ENCODE measurements at places on chromosomes 7 and 10.

DNA sequence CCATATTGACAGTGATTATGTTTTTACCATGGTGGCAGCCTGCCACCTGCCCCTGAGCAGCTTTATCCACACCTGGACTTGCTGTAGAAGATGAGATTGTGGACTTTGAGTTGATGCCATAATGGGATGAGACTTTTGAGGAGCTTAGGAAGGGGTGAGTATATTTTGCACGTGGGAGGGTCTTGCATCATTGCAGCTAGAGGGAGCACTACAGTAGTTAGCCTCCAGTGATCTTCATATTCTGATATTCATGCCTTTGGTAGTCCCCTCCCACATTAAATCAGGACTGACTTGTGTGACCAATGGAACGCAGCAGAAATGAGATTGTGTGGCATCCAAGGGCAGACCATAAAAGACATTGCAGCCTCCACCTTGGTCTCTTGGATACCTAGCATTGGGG lies 18.2 kb upstream of the COL13A1 start:
- DNase-seq = no peak

GRCh38 chr10:32923849-32924248 lies 34.2 kb downstream of the ITGB1 start:
- DNase-seq = no peak

DNA sequence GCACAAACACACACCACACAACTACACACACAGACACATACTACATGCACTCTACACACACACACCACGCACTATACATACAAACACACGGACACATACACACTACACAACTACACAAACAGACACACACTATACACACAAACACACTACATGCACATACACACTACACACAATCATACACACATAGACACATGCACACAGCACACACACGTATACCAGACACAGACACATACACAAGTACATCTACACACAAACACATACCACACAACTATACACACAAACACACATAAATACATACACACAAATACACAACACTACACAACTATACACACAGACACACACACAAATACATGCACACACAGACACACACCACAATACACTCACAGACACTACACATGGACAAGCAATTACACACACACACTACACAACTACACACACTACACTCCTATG lies 4.6 kb downstream of the GPR15LG start:
- DNase-seq = no peak

DNA sequence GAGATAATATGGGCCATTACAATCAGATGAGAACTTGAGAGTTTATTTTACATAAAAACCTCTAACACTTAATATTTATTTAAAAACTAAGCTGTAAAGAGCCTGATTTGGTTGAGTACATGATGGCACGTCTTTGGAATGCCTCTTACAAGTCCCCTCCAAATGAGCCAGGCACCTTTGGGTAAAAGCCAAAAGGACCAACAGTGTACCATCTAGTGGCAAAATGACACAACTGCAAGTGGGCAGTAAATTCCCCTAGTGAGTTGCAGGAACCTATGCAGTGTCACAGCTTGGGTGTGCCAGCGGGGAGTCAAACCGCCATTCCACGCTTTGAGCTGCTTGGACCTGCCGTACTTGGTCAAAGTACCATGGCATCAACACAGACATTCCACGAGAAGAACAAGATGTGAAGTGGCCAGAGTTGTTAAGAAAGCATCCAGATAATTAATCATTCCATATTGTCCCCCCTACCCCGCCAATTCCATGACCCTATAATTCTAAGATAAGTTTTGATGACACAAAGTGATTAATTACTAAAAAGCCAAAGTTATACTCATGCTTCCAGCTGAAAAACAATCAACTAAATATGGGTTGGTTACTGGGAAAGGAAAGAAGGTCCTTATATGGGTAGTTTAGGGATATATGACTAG lies 115.2 kb downstream of the SORBS1 start:
- DNase-seq = peak; percentile 36

- peak; percentile 1 for DNase-seq
Observed at GRCh38 chr10:84329196-84329611, 815 bp downstream of the CCSER2 start.

GRCh38 chr10:20596065-20596755 lies 300.9 kb downstream of the NEBL start:
- no peak for DNase-seq

GRCh38 chr7:4286351-4286750 lies 395.7 kb upstream of the FOXK1 start:
- DNase-seq = peak; percentile 7

DNA sequence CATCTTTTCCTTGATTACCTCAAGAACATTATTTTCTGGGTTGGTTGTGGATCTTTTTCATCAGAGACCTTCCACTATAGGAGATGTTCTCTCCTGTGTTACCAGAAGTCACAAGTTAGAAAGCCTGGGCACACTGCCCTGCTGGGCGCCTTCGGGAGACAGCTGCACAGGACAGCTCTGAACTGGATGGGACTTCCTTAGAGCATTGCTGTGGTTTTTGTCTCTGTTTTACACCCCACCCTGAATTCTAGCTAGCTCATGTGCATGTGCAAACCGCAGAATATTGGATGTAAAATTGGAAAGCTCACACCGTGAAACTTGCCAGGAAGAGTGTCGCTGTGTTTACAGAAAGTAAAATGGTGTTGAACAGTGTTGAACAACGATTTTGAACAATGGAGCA lies 54.4 kb upstream of the SEC61G start:
- DNase-seq = no peak

GRCh38 chr7:94222516-94222915 lies 172.2 kb upstream of the COL1A2 start:
- DNase-seq = no peak

- no peak for DNase-seq
Observed at GRCh38 chr10:125340903-125341302, 180.5 kb upstream of the CTBP2 start.

GRCh38 chr10:33706746-33707145 lies 372.3 kb upstream of the NRP1 start:
- no peak for DNase-seq

- DNase-seq = no peak
Observed at GRCh38 chr7:1246160-1246870, 13.6 kb downstream of the UNCX start.

GRCh38 chr7:4775848-4776623 lies 613 bp downstream of the AP5Z1 start:
- DNase-seq = no peak

DNA sequence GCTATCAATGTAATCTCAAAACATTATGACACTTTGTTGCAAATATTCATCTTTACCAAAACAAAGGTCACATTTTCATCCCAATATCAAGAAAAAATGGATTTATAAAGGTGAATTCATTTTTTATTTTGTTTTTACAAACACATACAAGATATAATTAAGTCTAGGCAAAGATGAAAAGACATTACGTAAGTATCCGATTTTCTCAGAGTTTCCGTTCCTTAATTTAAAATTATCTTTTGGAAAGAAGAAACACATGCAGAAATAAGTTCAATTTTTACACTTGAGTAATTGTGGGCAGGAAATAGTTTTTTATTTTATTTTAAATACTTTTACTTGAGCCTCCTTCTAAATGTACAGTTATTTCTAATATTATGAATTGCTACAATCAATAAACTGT lies 24.6 kb downstream of the RTKN2 start:
- no peak for DNase-seq

DNA sequence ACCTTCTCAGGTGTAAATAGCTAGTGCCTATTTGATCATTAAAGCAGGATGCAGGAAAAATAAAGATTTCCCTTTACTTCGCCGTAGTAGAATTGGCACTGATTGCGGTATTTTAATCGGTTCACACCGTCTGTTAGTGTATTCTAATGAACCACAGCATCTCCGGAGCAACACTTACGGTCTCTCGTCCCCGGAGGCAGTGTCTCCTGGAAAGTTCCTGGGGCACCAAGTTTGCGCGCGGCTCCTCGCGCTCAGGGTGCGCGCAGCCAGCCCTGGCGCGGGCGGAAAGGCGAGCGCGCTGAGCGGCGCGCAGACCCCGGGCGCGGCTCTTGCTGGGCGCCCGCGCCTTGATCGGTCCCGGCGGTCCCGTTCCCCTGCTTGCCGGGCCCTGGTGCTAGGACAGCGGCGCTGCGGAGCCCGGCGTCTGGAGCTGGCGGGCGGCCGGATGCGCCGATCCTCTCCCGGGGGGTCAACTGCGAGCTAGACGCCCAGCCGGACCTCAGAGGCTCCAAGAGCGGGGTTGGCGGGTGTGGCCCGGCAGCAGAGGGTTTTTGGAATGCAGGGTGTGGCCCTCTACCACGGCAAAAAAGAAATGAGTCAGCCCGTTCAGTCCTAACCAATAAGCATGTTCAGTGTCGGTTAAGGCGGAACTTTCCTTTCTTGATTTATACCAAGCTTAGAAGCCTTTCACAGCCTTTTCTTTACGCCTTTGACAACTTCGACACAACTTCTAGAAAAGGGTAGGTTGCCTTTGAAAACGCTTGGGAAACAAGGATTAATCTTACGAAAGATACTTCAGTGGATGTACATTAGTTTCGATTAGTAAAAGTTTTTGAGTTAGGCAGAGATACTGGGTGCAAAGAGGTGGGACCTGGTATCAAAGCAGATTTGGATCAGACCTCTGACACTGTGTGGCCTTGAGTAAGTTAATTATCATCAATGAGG lies 166.8 kb upstream of the ASAH2 start:
- DNase-seq = no peak

DNA sequence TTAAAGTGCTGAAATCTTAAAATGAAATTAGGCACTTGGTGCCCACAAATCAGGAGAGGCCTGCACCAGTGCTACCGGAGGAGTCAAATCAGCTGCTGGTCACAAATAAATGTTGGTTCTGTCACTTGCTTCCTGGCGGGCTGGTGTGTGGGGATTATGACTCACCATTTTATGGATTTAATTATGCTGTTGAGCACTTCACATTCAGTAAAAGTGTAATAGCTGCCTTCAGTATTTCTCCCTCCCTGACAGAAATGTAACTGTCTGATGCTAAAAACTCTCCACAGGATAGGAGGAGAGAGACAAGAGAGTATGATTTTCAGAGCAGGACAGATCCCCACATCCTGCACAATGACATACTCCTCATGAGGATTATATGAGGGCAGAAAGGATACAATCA lies 186.0 kb downstream of the JAZF1 start:
- DNase-seq = peak; percentile 79

DNA sequence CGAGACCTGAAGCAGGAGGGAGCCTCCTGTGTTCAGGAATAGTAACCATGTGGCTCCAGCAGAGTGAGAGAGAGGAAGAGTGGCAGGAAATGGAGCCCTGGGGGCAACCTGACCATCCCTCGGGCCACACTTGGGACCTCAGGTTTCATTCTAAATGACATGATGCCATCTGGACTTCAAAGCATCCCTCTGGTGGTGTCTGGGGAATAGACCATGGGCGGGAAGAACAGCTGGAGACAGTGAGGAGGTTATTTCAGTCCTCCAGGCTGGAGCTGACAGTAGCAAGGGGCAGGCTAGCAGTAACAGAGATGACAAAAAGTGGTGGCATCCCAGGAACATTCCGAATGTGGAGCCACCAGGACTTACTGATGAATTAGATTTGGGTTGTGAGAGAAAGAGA lies 44.8 kb downstream of the AKR1B1 start:
- no peak for DNase-seq

- DNase-seq = peak; percentile 20
Observed at GRCh38 chr7:87564296-87564963, 36.3 kb downstream of the ABCB1 start.

GRCh38 chr7:131945313-131945911 lies 389.0 kb upstream of the PODXL start:
- DNase-seq = peak; percentile 66

GRCh38 chr7:112082306-112082705 lies 123.9 kb downstream of the DOCK4 start:
- DNase-seq = no peak

DNA sequence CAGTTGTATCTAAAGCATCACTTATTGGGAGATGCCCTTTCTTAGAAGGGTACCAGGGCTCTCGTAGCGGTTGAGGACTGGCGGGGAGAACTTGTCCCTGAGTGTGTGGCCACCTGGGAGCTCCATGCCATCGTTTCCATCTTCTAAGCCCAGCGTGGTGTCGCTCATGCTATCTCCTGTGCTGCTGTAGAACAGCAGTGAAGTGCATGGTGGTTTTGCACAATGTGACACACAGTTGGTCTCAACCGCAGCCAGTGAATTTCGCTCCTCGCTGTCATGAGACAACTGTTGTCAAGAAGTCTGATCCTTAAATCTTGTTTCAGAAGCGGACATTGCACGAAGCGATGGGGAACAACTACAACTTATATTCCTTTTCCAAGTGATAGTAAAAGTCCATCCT lies 283.4 kb downstream of the GRID1 start:
- no peak for DNase-seq

DNA sequence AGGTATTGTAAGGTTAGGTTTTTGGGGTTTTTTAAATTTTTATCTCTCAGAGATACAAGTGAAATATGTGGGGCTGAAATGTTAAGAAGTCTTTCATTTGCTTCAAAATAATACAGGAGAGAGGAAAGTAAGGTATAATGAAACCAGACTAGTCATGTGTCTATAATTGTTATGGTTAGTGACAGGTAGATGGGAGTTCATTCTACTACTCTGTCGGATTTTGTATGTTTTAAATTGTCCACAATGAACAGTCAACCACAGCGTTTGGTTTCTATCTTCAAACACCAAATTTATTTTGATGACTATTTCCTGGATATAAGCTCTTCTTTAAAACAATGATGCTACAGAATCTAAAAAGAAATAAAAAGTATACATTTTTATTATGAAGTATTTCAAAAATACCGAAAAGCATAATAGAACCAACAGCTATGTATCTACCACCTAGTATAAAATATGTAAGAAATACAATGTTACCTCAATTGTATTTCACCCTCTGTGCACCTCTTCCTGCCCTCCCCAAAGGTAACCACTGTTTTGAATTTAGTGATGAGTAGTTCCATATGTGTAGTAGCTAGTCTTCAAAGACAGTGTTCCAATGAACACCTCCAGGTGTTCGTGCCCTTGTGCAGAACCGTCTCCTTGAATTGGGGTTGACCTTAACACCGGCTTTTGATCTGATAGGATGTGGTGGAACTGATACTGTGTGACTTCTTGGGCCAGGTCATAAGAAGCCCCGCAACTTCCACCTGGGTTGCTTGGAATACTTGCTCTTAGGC lies 74.8 kb upstream of the CDK1 start:
- no peak for DNase-seq

DNA sequence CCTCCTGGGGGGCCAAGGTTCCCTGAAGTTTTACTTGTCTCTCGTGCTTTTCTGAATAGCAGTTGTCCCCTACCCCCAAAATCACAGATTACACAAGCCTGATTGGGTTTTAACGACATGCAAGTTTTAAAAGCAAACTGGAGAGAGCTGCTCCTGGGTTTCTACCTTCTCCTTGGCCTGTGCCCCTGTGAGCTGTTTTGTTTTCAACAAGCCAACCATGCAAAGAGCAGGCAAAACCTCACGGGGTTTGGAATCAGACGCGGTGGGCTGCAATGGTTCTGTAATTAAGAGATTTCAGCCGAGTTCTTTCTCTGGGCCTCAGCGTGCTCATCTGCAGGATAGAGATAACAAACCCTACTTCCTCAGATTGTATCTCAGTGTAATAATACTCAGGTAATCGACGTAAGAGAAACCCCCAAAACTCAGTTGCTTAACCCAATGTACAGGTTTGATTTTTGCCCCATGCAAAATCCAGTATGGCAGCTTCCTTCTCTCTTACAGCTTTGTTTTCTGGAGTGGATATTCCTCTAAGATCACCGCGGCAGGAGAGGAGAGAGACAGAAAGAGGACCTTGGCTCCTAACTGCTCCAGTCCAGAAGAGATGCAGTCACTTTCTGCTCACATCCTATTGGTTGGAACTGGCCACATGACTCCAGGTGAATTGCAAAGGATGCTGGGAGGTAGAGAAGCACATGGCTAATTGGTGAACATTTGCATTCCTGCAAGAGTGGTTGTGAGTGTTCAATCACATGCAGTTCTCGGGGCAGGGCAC lies 42.0 kb downstream of the MYL10 start:
- DNase-seq = no peak

Measured in NCI-H1092 treated with DMSO at 0.1 percent for 48 hours (cell line).